ENCODE measurements at places on chromosomes 12 and 14. TPM values are rescaled to one million over a fixed set of nuclear protein-coding genes. Genes with fewer than 3 reads are reported as not detected.

DNA sequence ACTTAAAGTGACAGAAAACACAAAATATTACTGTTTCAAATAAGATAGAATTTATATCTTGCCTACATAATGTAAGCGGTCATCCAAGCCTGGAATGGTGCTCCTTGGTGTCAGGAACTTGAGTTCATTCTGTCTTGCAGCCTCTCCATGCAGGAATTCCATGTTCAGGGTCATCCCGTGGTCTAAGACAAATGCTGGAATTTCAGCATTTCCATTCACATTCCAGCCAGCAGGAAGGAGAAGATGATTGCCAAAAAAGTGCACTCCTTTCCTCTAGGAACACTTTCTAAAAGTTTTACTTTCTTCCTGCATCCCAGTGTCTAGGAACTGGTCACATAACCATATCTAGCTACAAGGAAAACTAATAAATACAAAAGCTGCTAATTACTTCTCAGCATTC lies 106.3 kb downstream of the PTPRO start:
- no peak for DNase-seq

DNA sequence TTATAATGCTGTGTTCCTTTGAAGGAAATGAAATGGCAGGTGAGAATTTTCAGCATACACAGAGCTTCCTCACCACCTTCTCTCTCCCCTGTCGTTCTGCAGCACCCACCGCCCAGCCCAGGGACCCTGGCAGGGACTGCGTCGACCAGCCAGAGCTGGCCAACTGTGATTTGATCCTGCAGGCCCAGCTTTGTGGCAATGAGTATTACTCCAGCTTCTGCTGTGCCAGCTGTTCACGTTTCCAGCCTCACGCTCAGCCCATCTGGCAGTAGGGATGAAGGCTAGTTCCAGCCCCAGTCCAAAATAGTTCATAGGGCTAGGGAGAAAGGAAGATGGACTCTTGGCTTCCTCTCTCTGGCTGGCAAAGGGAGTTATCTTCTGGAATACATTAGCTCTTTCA lies 35.1 kb downstream of the PAPLN start:
- DNase-seq = no peak

The COCH gene
- total RNA-seq = 1.4 TPM

DNA sequence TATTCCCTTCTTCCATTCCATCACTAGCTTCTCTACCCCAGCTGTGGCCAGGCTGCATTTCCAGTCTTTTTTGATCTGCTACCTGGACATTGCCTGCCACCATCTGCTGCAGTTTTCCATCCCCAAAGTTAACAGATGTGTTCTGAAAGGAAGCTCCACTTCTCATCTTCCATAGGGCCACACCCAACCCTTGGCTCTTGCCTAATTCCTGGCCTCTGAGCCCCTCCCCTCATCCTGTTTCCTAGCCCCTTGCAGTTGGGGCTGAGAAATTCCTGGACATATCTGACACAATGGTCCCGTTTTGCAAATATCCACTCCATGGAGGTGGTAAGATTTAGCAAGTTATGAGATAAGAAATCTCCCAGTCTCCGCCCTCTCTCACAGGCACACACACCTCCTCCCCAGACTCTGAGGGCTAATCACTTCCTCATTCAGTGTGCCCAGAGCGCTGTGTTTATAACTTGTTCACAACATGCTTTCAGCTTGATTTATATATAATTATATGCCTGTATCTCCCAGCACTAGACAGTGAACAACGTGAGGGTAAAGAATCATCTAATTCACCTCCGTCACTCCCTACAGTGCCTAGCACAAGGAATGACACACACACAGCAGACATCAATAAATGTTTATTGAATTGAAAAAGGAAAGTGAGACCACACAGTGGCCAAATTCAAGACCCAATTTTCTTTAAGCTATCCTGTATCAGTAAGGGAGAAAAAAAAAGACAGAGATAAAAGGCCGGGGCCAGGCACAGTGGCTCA lies 13.4 kb downstream of the SMUG1 start:
- DNase-seq = no peak

GRCh38 chr12:54405106-54405505 lies 14.0 kb downstream of the ITGA5 start:
- no peak for DNase-seq

The BCL2L2 gene
- 20.3 TPM for total RNA-seq

GRCh38 chr12:27143256-27144069 lies 61.1 kb upstream of the C12orf71 start:
- no peak for DNase-seq

GRCh38 chr12:126582231-126582630 lies 1517.0 kb downstream of the AACS start:
- peak; percentile 48 for DNase-seq

Measured in PC-9 (cell line).